ENCODE measurements at places on chromosomes 16 and 17. TPM values are rescaled to one million over a fixed set of nuclear protein-coding genes. Genes with fewer than 3 reads are reported as not detected.

DNA sequence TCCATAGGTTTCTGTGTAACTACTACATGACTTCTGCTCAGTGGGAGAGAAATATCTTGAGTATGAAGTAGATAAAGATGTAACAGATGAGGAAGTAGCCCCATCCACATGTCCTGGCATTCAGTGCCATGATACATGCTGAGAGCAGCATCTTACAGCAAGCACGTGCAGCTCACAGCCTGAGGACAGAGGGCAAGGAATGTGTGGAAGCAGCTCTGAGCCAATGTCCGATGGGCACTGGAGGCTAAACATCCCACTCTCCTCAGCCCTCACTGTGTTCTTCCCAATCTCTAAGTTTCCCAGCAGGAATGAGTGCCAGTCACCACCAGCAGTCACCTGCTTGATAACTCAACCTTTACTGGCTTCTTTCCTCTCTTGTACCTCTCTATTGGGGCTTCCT lies 40.4 kb downstream of the CFDP1 start:
- no peak for DNase-seq

Gene PTX4
- 0.10 TPM for total RNA-seq

Gene TP53TG3
- not detected for total RNA-seq

Gene ASIC2
- total RNA-seq, result 0.30 TPM

Gene SGSH
- 9.9 TPM for total RNA-seq

All from skin of body (tissue), 3 donors.